ENCODE measurements at places on chromosomes 13 and 19.

- DNase-seq, result no peak
Measured at GRCh38 chr19:51025401-51025800, 1.0 kb downstream of the KLK11 start.

- no peak for DNase-seq
Measured at GRCh38 chr19:33520048-33520643, 1.4 kb downstream of the PEPD start.

GRCh38 chr13:27283906-27284493 is 13.4 kb downstream of the RASL11A start:
- no peak for DNase-seq

- no peak for DNase-seq
Measured at GRCh38 chr13:106595625-106596024, 27.7 kb upstream of the ARGLU1 start.

DNA sequence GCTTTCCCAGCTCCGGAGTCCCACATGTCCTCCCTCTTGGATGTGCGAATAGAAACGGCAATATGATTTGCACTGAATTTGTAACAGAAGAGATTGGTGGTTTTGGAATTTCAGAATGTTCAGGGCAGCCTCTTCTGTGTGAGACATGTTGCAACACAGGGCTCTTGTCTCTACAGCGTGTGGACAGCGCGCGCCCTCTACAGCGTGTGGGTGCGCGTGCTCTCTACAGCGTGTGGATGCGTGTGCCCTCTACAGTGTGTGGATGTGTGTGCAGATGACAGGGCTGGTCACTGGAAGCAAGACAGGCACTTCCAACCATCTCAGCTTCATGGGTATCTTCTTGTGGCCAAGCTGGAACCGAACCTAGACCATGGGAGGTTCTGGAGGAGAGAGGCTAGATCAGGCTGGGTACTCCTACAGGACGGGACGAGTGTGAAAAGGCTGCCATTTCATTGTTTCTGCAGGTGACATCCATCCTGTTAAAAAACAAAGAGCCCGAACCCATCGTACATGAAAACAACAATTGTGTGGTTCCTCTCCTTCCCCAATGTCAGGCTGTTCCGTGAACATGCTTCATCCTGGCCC is 78.4 kb downstream of the TEX29 start:
- DNase-seq, result peak; percentile 19

Measured in NCI-H1694 treated with DMSO at 0.1 percent for 48 hours (cell line).